Stimulated activated CD4-positive, alpha-beta T cell treated with anti-CD3 and anti-CD28 coated beads, Interleukin-2, amount 100 ng/mL, for 48 hours (primary cell): ENCODE measurements at places on chromosomes 7 and 10.

DNA sequence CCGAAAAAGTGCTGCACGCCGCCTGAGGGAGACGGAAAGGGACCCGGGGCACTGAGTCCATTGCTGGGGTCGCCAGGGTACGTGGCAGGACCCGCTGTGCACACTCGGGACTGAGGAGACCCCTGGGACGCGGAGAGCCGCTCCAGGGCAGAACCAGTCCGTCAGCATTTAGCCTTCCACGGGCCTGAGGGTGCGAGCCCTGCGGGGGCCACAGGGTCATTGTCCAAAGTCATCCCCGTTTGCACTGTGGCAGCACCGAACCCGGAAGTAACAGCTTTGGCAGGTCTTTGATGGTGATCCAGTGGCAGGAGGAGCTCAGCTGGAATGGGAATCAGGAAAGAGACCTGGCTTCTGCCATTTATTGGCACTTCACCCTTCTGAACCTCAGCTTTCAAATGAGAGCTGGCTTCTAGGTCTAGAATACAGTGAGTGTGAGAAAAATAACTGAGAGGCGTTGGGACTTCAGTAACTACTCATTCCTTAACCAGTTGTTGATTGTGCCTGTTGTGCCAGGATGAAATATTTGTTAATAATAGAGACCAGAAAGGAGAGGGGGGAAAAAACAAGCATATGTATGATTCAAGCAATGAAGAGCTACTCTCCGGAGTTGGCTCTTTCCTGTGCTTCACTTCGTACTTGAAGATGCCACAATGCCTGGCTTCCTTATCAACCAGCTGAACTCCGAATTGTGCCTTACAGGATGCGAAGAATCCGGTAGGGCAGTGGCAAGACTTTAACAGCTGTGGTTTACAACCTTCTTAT lies 811 bp upstream of the ARHGAP12 start:
- no peak for DNase-seq

DNA sequence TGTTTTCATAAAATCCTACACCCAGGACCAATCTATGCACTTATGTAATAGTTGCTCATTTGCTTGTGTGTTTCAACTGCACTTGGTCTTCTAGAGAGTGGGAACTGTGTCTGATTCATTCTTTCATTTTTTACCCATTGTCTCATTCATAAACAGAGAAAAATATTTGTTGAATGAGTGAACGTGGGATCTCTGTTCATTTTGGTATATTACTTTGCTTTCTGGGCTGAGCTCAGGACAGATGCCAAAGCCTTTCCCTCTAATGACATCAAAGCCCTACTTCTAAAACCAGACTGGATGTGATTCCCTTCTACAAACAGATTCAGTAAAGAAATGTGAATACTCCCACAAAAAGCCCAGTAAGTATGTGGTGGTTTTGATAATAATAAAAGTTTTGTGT lies 145.2 kb downstream of the ST7 start:
- no peak for DNase-seq

DNA sequence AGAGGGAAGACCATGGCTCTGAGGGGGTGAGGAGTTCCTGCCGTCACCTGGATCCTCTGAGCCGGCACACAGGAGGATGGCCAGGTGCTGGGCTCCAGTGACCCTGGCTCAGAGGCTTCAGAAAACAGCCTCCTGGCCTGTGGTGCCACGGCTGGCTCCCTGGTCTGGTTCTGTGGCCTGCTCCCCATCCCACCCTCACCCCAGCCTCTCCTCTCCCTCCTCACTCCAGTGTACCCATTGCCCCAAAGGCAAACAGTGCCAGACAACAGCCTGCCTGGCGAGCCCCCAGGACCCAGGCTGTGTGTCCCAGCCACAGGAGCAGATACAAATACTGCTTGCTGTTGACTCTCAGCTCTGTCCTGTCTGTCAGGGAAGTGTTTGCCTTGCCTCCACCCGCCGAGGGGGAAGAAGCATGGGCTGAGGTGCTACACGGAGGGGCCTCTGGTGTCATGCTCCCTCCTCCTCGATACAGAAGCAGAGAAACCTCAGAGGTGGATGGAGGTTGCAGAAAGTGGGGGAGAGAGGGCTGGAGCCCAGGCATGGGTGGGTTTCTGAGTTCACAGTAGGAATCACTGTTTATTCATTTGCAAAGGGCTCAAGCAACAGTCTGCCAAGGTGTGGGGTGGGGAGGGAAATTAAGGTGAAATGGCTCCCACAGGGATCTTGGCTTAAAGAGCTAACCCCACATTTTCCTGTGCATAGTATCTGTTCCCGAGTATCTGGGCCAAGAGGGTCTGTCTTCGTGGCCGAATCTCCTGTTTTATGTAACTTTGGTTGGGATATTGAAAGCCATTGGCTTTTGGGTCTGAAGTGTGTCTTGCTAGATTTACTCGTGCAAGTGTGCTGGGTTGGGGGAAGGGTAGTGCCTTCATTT lies 5.5 kb downstream of the ADRA2A start:
- no peak for DNase-seq

- DNase-seq, result no peak
Measured at GRCh38 chr10:115710136-115710535, 562.9 kb downstream of the GFRA1 start.

DNA sequence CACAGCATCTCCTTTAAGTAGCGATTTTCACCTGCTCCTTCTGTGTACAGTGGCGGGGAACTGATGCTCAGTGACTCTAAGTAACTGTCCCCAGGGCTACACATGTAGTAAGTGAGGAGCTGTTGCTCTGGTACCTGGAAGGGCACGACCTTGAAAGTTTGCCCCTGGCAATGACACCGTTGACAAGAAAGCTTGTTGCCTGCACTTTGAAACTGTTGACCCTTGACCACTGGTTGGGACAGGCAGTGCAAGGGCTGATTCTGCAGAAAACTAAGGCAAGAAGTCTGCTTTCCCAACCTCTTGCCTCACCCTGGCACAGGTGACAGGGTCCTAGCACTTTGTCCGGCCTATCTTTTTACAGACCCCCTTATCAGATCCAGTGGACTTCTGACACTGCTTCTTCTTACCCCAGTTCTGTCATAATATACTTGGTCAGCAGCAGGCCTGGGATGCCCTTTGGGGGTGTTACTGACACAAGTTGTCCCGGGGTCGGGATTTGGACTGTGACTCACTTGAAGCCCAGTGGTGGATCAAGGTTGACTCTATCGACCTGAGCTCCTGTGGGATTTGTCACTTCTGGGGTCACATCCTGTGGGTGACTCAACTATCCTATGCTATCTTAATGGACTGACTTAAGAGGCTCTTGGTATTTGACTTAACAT lies 5.8 kb downstream of the ACSL5 start:
- DNase-seq, result no peak

DNA sequence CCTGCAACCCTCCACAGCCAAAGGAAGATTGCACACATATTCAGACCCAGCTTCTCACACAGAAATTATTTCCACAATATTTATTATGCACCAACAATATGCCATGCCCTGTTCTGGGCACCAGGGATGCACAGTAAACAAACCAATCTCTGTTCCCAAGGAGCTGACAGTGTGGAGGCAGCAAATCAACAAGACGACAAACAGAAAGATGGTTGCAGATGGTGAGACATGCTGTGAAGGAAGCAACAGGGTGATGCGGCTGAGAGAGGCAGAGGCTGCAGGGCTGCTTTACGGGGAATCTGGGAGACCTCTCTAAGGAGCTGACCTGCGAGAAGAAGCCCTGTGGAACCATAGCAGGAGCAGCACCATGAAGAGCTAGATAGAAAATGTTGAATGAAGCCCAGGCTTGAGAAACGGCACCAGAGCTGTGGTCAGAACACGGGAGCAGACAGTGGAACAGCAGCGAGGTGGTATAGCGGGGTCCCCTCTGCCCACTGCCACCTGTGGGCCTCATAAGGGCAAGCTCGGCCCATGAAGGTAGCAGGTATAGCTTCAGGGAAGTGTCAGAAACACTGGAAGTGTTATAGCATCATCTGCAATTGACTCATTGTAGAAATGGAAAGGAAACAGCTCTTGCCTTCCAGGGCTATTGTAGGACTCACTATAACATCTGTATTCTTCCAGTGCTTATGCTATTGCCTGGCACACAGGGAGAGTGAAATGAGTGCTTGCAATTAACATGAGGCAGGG lies 17.4 kb downstream of the RBP3 start:
- DNase-seq, result no peak

DNA sequence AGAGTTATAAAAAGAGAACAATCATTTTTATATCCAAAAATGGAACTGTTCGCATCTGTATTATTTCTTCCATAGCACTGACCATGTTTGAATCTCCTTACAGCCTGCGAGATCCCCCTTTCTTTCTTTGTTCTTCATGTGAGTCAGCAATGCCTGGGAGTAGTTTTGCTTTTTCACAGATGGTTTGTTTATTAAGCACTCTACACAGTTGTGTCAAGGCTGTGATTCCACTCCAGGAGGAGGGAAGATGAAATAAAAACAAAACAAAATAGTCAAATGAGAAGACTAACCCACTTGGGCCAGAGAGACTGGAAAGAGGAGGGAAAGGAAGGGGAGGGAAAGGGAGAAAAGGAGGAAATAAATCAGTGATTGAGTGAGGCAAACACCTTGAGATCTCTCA lies 7.8 kb downstream of the LIPF start:
- DNase-seq, result no peak

DNA sequence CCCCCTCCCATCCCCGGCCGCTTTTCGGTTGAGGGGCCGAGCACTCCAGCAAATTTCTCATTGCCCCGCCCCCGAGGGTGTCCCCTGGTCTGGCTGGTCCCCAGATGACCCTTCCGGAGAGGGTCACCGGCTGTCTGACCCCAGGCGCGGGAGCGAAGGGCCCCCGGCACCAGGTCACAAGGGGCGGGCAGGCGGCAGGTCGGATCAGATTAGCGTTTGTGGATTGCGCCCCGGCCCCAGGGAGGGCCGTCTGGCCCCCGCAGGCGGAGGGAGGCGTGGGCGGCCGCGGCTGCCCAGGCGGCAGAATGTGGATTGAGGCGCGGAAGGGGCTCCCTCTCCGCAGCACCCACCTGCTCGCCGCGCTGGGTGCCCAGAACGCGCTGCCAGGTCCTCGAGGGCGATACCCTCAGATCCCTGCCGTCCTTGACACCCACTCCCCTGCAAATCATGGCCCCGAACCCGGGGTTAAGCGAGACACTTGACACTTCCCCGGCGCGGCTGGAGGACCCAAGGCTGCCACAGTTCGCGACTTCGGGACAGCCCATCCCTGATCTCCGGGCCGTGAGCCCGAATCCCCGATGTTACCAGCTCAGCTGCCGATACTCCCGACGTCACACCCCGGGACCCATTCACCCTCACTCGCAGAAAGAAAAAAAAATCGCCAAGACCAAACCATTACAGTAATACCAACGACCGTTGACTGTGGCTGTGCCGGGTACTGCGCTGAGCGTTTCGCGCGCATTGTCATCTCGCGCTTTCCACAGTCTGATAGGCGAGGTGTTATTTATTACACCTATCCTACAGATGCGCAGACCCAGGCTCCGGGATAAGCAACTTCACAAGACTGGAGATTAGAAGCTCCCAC lies 953 bp downstream of the NODAL start:
- DNase-seq, result no peak

DNA sequence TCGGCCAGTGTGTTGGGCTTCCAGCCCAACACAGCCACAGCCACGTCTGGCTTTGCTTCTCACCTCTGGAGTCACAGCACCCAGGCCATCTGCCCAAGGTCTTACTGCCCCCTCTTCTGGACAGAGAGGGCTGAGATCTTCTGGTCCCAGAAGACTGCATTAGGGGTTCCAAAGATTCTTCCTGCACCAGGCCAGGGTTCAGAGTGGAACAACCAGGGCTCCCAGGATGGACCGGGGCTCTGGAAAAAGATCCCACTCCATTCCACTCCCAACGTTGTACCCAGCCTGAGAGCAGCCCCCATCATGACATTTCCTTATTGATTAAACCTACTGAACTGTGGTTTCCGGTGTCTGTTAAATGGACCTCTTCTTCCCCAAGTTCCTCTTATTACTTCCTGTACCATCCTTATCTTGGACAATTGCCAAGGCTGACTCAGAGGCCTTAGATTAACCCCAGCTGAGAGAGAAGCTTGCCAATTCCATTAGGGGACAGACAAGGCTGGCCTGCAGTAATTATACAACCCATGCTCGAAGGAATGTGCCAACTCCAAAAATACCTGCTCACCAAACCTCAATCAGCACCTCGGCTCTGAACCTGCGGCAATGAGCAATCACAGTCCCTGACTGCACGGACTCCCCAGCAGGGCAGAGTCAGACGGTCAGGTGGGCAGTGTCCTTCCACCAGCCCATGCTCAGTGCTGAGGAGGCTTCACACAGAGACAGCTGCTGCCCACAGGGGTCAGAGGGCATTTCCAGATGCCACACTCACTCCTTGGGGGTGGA lies 47.9 kb upstream of the NPFFR1 start:
- no peak for DNase-seq

DNA sequence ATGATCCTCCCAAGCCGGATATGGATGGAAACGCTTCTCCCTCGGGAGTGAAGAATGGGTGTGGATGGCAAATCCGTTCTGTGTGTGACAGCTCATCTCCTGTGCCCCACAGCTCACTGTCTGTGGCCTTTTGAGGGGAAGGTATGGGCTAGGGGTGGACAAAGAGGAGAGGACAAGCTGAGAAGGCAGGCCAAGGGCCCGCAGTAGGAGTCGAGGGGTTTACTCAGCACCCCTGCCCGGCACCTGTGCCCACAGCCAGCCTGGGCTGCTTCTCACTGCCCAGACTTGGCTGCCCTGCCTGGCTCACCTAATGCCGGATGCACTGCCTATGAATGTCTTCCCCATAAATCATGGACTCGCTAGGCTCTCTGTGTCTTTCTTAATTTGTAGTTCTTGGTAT lies 503.8 kb downstream of the TCERG1L start:
- DNase-seq, result no peak

- DNase-seq, result no peak
Measured at GRCh38 chr7:15335390-15335789, 226.4 kb downstream of the AGMO start.

- DNase-seq, result no peak
Measured at GRCh38 chr7:137952426-137952805, 49.5 kb downstream of the CREB3L2 start.

DNA sequence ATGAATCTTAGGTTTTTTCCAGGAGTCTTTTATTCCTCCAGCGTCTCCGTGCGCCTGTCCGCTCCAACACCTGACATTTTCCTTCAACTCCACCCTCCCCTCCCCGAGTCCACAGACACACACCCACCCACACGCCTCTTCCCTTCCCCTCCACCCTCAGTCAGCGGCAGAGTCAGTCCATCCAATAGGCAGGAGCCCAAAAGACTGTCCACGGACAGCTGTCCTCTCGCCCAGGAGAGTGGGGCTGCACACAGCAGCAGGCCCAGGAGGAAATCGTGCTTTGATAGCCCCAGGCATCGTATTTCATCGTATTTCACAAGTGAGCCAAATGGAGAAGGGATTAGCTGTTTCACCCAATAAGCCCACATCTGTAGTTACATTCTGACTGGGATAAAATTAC lies 285.1 kb downstream of the ZEB1 start:
- no peak for DNase-seq
